SK-N-SH (cell line): ENCODE measurements at places on chromosomes 6 and 20.
A peak's percentile ranks its signal among the peaks of the same experiment; 100 is the strongest.

DNA sequence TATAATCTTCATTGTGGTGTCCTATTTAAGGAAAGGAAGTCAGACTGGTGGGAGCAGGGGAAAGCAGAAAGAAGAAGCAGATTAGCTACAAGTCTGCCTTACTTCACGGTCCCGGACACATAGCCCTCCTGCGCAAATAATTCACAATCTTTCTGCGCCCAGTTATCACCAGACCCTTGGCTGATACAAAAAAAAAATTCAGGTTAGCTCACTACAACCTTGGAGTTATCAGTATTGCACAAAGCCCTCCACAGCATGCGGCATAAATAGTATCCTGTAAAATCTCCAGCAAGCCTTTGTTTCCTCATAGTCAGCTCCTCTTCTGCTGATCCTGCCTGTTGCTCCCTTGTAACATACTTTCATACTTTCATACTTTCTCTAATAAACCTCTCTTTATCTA is 148.6 kb upstream of the FUT9 start:
- DNase-seq = no peak

- no peak for DNase-seq
Measured at GRCh38 chr6:136466777-136467176, 83.4 kb downstream of the MAP7 start.

- DNase-seq = peak; percentile 12
Measured at GRCh38 chr6:142918339-142919042, 26.5 kb downstream of the HIVEP2 start.

DNA sequence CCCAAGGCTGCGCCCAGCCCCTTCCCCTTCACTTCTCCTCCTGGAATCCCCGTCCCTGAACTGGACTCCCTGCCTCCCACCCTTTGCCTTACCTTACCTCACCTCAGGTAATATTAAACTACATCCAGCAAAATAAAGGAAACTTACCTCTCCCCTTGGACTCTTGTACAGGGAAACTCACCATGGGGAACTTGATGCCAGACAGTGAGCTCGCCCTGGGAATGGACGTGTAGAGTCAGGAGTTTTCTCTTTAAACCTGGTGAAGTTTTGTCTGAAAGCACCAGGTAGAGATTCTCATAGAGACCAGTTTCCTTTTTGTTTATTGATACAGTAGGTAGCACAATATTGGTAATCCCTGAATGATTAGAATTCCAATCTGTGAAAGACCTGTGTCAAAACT is 544 bp upstream of the HLA-C start:
- no peak for DNase-seq
